Right lung (tissue), 10 donors: ENCODE measurements at places on chromosomes 11 and 22. TPM values are rescaled to one million over a fixed set of nuclear protein-coding genes. Genes with fewer than 3 reads are reported as not detected.

DNA sequence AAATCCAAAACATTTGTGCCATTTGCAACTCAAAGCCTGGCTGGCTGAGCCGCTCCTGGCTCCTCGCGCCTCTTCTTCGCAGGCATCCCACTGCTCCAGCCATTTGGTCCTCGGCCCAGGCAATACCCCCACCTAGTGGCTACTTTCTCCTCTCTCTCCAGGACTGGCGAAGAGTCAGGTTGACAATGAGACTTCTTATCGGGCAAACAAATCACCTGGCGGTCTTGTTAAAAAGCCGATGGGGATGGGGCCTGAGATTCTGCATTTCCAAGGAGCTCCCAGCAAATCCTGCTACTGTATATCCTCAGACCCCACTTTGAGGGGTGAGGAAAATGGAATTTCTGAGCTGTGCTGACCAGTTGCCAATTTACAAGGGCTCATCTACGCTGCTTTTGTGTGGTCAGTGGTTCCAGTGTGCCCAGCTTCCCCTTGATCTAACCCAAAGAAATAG, 89.0 kb downstream of the ISX start:
- DNase-seq = peak; percentile 37

- DNase-seq = no peak
Measured at GRCh38 chr22:39727541-39727940, 157.0 kb downstream of the CACNA1I start.

- DNase-seq = no peak
Measured at GRCh38 chr22:27086080-27087044, 429.0 kb downstream of the MIAT start.

Gene TSPAN18
- polyA plus RNA-seq = 48.9 TPM

Gene LRRN4CL
- polyA plus RNA-seq = 0.37 TPM

- no peak for DNase-seq
Measured at GRCh38 chr11:75040167-75040770, 51.5 kb downstream of the NEU3 start.

DNA sequence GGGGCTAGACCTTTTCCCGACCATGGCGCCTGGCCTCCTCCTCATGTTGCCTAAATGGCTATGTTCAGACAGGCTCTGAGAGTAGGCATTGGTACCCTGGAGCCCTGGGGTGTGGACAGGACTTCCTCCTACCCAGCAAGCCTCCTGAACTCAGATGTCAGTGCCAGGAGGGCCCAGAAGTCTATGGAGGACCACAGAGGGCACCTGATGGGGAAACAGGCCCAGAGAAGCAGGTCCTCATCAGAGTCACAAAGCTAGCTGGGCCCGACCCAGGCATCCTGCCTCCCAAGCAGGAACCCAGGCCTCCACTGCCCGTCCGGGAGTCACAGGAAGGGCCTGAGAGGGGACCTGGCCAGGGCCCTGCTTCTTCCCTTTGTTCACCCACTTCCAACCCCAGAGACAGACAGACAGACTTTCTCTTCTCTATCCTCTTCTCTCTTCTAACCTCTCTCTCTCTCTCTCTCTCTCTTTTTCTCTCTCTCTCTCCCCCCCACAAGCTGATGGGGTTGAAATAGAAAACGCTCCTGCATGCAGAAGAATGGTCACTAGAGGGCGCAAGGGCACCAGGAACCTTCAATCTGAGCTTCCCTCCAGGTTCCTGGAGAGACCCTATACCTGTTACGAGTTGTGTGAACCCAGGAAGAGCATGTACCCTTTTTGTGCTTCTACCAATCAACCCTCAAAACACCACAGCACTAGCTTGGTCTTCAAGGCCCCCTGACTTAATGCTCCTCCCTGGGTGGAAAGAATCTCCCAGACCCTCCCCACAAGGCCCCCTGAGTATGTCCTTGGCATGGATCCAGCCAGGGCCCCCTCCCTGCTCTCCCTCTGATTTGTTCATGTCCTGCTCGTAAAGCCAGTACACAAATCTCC, 27.1 kb downstream of the ARAP1 start:
- peak; percentile 65 for DNase-seq

DNA sequence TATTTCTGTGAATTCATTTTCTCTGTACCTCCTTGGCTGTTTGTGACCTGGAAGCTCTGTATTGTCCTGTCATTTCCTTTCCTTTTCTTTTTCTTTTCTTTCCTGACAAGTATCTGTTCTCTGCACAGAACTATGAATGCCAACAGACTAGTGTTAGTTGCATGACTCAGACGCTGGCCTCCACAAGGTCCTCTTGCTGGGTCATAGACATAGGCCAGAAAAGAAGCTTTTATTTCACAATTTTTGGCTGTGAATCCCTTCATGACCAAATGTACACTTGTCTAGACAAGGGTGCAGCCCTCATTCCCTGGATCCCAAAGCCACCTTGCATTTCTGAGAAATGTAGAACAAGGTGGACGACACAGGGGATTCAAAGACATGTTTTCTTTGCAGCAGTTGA, 104.1 kb upstream of the MTNR1B start:
- no peak for DNase-seq

- no peak for DNase-seq
Measured at GRCh38 chr22:35393116-35394010, 6.6 kb upstream of the MCM5 start.

- DNase-seq = no peak
Measured at GRCh38 chr11:83034673-83035014, 37.1 kb downstream of the RAB30 start.
